Stimulated activated naive B cell treated with anti-CD40 and anti-IgM and Interleukin-4, amounts not matched to agents 10 μg/mL and 1 μg/mL and 100 μg/mL, for 72 hours (primary cell): ENCODE measurements at places on chromosomes 2 and 18.

DNA sequence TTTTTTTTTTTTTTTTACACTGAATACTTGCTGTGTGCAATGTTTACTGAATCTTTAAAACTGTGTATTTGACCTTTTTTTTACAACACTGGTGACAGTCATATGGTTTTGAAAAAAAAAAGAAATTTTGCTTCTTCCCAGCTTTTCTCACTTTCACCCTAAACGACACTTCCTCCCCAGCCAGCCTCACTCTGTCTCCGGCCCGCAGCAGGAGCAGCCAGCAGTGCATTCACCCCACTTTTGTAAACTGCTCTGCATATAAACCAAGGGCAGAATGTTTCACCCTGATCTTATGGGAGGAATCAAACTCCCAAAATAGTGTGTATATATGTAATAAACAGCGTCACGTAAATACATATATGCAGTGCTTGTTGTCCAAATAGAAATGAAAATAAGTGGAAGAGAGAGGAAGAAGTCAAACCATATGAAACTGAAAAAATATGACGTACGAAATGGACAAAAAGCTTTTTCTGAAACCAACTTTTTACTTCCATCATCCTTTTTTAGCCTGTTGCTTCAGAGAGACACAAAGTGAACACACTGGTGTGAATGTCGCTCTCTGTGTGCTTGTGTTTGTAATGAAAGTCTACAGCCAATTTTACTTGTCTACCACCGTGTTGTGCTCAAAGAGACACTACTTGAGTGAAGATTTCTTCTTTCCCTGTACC, 54.2 kb downstream of the ZCCHC2 start:
- DNase-seq, result no peak

DNA sequence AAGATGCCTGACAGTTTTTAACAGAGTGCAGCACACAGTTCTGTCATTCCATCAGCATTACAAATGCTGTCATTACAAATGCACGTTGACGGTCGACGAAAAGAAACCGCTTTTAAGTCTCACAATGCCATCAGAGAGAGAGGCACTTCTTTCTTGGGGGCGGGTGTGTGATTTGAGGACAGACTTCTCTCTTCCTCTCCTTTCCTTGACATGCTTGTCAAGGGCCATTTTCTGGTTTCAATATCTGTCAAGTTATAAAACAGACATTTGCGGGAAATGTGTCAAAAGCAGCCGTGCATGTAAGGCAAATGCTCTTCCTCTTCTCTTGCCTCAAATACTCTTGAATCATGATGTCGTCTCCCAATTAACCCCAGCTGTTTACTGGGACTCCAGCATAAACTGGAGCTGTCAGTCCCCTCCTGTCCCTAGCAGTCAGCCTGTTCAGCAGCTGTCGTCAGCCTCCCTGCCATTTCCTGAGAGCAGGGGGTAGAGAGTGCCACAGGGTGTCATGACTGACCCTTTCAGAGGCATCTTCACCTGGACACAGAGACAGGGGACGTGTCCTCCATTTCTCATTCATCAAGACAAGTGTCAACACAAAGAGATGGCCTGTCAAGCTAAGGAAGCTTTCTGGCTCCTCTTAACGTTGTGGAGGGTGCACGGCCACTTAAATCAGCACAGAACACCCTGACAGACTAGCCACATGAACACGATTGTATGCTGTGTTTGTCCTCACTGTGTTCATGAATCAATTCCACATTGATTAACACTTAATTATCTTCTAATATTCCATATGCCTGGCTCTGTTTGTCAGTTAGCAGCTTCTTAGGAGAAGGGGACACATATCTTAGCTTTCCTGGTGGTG, 305.4 kb upstream of the RAB6C start:
- no peak for DNase-seq

- DNase-seq, result no peak
Measured at GRCh38 chr2:24853996-24854395, 60.8 kb downstream of the CENPO start.

DNA sequence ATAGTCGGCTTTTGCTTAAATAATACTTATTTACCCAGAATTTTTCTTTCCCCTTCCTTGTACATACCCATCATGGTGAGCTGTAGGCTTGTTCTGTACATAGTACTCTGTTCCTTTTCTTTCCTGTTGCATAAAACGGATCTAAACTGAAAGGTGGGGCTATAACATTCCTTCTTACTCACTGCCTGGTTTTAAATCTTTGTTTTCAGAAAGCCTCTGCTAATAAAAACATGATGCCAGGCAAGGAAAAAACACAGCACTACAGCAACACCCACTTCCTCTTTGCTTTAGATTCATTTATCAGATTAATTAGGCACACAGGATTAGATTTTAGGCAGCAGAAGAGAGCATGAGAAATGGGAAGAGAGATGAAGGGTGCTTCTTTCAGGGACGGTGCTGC, 19.6 kb upstream of the STON1 start:
- DNase-seq, result no peak

DNA sequence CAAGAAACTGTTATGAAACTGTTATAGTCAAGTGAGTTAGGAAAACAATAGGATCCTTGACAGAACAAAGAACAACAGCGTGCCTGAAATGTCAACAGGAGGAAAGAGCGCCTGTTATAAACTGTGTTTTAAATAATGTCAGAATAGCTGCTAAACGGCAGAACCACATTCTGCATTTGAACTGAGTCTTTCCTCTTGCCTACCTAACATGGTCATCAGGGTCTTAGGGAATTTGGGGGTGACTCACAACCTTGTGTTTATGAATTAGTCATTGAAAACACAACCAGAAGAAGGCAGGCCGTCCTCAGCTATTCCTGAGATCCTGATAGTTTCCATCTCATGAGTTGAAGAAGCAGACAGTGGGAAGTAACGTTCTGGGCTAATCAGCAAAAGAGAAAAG, 222.0 kb upstream of the FN1 start:
- DNase-seq, result no peak

DNA sequence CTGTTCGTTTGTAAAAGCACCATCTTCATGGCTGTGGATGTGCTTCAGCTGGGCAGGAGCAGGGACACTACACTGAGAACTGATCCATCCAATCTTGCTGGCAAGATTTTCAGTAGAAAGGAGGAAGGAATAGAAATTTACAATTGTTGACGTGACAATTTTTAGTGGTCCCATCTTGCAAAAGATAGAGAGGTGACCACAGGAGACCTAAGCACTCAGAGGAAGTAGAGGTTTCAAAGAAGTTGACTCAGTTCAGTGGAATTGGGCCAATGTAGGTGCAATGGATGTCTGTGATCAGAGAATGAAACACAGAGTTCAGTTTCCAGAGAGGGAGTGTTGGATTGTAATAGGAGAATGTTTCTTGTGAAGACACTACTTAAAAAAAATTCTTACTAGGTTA, 1.4 kb downstream of the UGT1A5 start:
- DNase-seq, result no peak

DNA sequence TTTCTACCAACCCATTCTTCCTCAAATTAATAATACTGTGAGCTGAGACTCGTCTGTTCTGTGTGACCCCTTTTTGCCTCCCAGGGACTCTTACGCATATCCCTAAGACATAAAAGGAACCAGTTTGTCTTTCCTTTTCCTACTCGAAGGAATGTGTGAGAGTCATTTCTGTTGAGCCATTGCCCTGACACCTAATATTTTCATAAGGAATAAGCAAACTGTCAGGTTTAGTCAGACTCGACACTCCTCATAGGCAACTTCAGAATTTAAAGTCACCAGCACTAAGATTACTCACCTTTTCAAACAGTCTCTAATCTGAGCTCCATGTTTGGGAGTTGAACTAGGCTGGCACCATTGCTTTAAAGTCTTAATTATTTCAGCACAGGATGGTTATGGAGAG, 305.5 kb downstream of the IKZF2 start:
- DNase-seq, result no peak

DNA sequence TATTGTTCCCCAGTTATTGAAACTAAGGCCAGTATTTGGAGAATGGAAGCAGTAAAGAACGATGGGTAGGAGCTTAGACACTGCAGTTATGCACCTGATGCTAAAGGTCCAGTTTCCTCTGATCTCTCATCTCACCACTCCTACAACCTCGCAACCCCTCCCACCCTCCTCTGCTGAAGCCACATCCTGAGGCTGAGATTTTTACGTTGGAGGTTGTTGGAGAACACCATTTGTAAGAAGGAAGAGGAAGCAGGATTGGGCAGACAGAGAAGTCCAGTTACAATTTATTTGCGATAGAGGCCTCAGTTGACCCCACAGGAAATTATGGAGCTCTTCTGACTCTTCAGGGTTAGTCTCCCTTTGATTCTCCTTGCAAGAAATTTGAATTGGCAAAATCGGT, 54.3 kb upstream of the NDUFV2 start:
- DNase-seq, result no peak

DNA sequence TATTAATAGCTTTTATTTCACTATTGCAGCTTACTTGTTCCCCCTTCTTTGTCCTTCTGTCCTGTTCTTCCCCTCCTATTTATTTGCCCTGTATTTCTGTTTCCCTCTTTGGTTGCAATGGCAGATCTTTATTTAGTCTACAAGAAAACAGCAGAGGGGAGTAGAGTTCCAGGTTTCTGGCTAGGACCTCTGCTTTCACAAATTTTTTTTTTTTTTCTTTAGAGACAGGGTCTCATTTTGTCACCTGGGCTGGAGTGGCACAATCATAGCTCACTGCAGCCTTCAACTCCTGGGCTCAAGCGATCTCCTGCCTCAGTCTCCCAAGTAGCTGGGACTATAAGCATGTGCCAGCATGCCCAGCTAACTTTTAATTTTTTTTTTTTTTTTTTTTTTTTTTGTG, 188.1 kb upstream of the SPRED2 start:
- no peak for DNase-seq

DNA sequence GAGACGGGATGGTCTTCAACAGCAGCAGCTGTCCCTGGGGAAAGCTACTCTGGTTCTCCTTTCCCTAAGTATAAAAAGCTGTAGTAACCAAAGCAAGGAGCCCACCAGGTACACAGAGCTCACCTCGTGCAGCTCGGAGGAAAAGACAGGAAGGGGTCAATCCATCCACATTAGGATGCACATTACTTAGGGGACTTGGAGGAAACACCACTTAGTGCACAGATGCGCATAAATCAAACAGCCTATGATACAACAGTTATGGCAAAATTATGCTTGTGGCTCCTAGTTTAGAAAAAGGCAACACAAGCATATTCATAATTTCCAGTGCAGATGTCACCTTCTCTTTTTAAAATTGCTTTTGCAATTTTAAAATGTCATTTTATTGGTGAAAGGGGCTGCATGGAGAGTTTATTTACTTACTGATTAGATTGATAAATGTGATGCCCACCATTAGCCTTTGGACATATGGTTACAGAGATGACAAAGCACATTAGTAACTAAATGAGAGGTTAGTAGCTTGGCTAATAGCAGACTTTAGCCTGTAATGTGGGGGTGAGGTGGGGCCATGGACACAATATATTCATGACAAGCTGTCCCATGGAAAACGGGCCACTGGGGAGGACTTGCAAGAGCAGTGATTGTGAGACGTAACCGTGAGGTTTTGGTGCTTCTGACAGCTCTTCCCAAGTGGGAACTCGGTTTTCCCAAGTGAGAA, 199.8 kb downstream of the MYT1L start:
- no peak for DNase-seq

DNA sequence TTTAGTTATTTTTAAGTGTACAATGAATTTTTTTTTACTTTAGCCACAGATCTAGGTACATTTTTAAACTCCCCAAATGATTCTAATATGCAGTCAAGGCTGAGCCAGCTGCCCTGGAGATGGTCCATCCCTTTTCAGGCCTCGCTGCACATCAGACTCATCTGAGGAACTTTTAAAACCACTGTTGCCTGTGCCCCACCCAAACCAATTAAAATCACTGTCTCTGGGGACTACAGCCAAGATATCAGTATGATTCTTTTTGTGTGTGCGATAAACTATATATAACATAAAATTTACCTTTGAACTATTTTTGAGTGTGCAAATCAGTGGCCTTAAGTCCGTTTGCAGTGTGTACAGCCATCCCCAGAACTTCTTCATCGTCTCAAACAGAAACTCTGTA, 9.1 kb upstream of the MALT1 start:
- peak; percentile 55 for DNase-seq

GRCh38 chr2:16948053-16948452, 282.4 kb upstream of the CYRIA start:
- DNase-seq, result no peak

- no peak for DNase-seq
Measured at GRCh38 chr2:151878655-151879563, 50.7 kb upstream of the ARL5A start.

- no peak for DNase-seq
Measured at GRCh38 chr18:28159055-28159454, 17.9 kb downstream of the CDH2 start.

GRCh38 chr18:60196836-60197606, 175.6 kb downstream of the MC4R start:
- DNase-seq, result no peak

DNA sequence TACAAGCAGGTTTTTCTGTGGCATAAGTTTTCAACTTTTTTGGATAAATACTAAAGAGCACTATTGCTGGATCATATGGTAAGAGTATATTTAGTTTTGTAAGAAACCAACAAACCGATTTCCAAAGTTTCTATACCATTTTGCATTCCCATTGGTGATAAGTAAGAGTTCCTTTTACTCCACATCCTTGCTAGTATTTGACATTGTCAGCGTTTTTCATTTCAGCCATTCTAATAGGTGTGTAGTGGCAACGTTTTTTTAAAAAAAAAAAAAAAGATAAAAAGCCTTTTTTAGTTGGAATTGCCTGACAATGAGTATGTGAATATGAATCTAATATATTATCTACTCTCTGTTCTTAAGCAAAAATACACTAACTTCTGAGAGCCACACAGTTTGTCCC, 185.9 kb downstream of the AGPS start:
- DNase-seq, result no peak

DNA sequence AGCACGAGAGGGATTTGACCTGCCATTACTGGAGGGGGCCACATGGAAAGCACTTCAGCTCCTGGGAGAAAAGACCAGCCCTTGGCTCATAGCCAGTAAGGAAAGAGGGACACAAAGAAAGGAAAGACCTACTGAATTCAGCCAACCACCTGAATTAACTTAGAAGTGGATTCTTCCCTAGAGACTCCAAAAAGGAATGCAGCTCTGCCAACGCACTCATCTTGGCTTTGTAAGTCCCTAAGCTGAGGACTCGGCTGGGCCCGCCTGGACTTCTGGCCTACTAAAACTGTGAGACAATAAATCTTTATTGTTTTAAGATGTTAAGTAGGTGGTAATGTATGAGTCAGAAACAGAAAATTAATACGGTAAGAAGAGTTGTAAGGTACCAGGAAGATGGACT, 11.5 kb downstream of the ATF2 start:
- DNase-seq, result no peak

GRCh38 chr18:62606106-62606505, 83.3 kb downstream of the ZCCHC2 start:
- DNase-seq, result no peak

- DNase-seq, result no peak
Measured at GRCh38 chr2:127913808-127914457, 28.2 kb upstream of the AMMECR1L start.

- no peak for DNase-seq
Measured at GRCh38 chr2:43007901-43008300, 215.5 kb upstream of the HAAO start.

- no peak for DNase-seq
Measured at GRCh38 chr18:79634186-79634585, 45.4 kb upstream of the CTDP1 start.

- peak; percentile 18 for DNase-seq
Measured at GRCh38 chr18:2905854-2906703, 59.3 kb downstream of the EMILIN2 start.
